CD4-positive, alpha-beta T cell treated with Interleukin-6 at 100 ng/mL for 8 hours (primary cell): ENCODE measurements at places on chromosomes 16 and 17.
A peak's percentile ranks its signal among the peaks of the same experiment; 100 is the strongest.

- no peak for DNase-seq
Observed at GRCh38 chr17:19262650-19263631, 25.8 kb downstream of the EPN2 start.

- DNase-seq = no peak
Observed at GRCh38 chr16:50276801-50277555, 10.6 kb downstream of the ADCY7 start.

DNA sequence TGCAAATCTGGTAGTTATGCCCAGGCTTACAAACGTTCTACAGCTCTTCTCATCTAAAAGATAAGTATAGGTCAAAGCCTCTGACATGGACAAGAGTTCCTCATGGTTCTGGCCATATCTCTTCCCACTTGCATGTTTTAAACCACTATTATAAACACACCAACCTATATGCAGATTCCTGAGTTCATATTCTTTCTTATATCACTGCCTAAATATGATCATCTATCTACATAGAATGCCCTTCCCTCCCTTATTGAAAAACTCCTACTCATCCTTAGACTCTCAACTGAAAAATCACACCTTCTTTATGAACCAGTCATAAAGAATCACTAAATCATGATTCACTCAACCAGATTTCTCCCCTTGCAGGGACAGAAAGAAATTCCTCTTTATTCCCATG is 128.2 kb downstream of the CEP112 start:
- DNase-seq = no peak

DNA sequence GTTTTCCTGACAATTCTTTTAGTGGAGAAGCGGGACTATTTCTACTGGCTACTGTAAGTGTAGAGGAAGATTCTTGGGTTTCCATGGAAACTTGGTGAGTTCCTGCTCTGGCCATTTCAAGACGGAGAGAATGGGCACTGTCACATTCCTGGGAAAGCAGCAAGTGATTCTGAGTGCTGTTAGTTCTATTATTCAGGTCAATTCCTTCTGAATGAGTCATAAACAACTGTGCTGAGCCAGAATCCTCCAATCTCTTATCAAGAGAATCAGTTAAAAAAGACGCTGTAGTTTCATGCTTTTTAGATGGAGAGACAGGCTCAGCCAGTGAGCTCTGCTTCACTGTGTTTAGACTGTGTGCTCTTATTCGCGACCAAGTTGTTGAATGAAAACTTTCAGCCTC is 19.6 kb downstream of the AKAP10 start:
- DNase-seq = no peak

GRCh38 chr17:29621751-29622194 is 939 bp downstream of the CORO6 start:
- DNase-seq = no peak

DNA sequence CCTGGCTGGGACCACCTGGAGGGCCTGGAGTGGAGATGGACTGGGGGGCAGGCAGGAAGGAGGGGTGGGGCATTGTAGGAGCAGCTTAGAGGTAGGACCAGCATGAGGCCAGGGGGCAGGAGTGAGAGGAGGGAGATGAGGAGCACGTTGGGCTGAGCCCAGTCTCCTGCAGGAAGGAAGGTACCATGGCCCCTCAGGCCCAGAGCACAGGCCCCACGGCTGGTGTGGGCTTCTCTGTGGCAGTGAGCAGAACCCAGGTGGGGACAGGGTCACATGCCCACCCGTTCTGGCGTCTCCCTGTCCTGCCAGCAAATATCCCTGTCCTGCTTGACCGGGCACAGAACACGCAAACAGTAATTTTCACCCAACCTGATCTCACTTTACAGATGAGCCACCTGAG is 141.8 kb downstream of the ENGASE start:
- no peak for DNase-seq

DNA sequence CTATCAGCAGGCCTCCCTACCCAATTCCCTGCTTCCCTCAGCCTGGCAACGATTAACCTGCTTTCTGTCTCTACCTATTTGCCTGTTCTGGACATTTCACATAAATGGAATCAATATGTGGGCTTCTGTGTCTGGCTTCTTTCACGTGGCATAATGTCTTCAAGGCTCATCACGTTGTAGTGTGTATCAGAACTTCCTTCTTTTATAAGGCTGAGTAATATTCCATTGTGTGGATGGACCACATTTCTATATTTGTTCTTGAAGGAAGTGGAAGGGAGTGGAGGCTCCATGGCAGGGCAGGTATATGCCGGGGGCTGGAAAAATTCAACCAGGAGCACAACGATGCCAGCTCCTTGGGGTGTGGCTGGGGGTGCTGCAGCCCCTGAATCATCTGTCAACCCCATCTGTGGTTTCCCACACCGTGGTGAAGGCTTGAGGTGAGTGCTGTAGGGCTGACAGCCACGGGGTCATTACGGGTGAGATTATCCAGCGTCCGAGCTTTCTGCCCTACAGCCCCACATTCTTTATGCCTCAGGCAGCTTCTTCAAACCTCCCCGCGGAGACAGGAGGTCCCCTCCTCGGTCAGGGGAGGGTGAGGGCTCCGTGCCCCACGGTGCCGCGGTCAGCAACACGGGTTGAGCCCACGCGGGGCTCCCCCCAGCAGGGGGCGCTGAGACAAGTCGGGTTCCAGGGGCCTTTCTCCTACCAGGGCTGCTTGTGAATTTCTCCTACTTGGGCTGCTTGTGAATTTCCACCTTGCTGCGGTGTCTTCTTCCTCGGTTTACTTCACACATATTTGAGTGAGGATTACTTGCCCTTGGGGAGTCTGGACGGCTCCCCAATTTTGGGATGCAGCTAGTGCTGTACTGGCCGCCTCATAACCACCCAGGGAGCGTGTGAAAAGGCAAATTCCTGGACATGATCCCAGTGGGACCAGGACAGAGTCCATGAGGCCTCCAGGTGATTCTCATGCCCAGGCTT is 18.3 kb upstream of the WFIKKN2 start:
- peak; percentile 41 for DNase-seq

GRCh38 chr17:69716556-69716955 is 302.1 kb downstream of the MAP2K6 start:
- DNase-seq = no peak

GRCh38 chr16:66617010-66617434 is 12.5 kb downstream of the CMTM3 start:
- DNase-seq = no peak

- no peak for DNase-seq
Observed at GRCh38 chr16:86231321-86231995, 278.9 kb upstream of the FOXF1 start.

DNA sequence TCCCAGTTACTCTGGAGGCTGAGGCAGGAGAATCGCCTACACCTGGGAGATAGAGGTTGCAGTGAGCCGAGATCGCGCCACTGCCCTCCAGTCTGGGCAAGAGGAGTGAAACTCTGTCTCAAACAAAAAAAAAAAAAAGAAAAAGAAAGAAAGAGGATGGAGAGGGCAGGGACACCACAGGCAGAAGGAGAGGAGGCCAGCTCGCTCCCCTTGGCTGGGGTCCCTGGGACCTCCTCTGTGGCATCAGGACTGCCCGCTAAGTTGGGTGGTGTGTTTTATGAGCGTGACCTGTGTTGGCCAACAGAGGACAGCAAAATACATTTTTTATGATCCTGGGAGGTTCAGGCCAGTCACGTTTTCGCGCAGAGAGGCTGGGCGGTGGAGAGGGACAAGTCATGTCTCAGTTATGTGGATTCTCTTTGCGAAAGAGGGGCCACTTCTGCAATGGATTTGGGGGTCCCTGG is 229.6 kb downstream of the MRTFB start:
- DNase-seq = peak; percentile 42

- no peak for DNase-seq
Observed at GRCh38 chr16:85049706-85050305, 22.2 kb downstream of the KIAA0513 start.

DNA sequence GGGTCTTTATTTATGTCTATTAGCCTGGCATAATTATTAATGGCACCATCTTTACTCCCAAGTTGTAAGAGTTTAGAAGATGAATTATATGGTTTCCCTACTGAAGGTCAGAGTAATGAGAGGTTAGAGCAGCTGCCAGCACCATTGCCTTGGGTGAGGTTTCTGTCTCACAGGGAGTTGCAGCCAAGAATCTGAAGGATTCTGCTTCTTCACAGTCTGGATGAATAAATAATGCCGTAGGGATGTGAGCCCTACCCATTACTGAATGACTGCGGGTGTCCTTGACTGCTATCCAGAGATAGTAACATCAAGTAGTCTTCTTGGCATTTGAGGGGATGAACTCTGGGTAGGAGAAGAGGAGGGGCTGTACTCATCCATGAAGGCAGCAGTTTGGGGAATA is 52.8 kb upstream of the SMIM36 start:
- DNase-seq = no peak

DNA sequence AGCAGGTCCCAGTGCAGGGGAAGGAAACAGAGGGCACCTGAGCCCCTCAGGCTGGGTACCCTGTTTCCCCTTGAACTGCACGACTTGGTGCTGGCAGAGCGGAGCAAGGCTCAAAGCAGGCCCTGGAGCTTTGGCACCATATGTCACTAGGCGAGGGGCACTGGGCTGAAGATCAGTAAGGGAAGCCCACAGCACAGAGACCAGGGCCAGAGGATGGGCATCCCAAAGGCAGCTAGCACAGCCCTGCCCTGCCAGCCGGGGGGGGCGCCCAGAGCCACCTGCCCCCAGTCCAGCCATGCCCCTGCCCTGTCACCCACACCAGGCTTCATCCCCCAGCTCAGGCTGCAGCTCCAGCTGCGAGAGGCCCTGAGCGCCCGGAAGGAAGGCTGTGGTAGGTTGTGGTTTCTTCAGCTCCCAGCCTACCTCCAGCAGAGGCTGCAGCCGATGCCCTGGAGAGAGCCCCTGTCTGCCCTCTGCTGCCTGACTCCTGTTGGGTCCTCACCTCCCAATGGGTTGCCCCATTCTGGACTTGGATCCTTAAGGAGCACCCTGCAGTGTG is 10.9 kb downstream of the NHERF1 start:
- peak; percentile 66 for DNase-seq

GRCh38 chr17:4728124-4728523 is 3.1 kb upstream of the MED11 start:
- DNase-seq = no peak

- DNase-seq = no peak
Observed at GRCh38 chr16:56966093-56966475, 4.3 kb downstream of the CETP start.

- DNase-seq = no peak
Observed at GRCh38 chr16:35752773-35753558, 2293.6 kb downstream of the TP53TG3F start.

DNA sequence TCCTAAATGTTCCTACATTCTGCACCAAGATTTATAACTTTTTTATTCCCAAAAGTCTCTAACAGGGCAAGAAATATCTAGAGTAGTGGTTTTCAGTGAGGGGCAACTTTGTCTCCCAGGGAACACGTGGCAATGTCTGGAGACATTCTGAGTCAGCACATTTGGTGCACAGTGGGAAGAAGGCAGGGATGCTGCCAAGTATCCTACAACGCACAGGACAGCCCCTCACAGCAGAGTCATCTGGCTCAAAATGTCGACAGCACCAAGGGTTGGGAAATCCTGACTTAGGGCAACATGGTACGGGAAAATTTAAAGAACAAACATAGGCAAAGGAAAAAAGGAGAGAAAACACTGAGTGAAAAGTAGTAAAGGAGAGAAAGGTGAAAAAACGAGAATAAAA is 61.8 kb downstream of the SMG6 start:
- DNase-seq = no peak

DNA sequence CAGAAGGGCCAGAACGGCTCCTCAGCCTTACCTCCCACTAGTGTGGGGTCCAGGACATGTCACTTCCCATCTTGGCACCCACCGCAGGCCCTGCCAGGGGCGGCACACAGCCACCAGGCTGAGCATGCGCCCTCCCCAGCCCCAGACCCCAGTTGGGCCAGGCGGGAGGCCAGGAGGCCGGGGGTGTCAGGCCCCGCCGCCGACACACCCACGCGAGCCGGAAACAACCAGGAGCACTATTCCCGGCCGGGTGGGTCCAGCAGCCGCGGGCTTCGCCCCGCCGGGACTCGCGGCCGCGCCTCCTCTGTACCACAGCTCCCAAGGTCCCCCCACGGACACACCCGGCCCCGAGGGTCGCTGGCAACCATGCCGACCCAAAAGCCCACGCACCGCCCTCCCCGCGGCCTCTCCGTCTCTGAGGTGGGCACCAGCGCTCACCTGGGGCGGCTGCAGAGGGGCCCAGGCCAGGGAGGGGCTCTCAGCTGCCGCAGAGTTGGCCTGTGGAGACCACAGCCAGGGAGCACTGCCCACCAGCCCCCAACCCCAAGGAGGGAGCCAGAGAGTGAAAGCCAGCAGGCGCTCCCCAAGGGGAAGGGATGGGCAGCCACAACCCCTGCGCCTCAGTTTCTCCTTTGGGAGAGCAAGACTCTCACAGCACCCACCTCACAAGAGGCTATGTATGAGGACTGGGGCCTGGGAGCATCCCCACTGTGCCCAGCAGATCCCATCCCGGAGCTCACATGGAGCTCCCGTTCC is 18.0 kb downstream of the B9D1 start:
- DNase-seq = no peak

DNA sequence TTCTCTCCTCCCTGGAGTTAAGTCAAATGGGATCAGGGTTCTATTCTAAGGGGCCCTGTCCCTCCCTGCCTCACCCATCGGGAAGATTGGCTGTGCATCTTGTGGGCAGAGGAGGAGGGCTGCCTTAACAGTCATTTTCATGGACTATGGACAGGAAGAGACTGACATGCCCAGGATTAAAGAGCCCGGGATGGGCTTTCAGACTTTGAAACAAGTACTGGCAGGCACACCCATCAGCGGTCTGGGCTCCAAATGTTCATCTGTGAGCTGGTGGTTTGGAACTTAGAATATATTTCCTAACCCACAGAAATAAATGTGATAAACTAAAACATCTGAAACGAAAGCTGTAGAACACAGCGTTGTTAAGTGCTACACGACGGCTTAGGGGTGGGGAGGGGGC is 6.5 kb downstream of the SLC6A4 start:
- no peak for DNase-seq

GRCh38 chr17:67974185-67974584 is 22.1 kb downstream of the C17orf58 start:
- no peak for DNase-seq

- DNase-seq = no peak
Observed at GRCh38 chr17:55452139-55452790, 30.6 kb upstream of the MMD start.

DNA sequence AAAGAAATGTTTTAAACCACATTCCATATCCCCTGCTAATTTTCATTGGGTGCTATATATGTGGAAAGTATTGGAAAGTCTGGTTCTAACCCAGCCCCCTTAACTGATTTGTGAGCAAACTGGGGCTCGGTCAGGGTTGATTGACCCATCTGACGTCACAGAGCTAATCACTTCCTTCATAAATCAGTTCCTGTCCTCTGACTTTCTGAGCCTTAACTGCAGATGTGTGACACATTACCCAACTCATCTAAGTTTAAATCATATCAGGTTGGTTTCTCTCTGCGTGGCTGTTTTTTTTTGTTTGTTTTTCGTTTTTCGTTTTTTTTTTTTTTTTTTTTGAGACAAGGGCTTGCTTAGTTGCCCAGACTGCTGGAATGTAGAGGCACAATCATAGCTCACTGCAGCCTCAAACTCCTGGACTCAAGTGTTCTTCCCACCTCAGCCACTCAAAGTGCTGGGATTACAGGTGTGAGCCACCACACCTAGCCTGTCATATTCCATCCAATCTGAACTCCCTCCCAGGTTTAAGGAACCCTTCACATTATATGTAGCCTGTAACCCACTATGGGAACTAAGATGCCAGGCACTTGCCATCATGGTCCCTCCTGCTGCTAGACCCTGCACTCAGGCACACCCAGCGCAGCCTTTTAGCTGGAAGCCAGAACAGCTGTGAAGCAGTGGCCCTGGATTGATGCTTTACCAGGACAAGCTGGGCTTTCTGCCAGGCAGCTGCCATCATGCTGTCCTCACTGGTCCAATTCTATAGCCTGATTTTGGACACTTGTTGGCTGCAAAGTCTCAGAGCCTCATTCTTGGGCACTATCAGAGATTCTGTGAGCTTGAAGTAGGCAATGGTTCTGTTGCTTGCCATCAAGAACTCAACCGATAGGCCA is 6.9 kb upstream of the BPTF start:
- DNase-seq = no peak
